Neuronal stem cell (in vitro differentiated cells): ENCODE measurements at places on chromosomes 6 and 20.

- no peak for DNase-seq
These were observed 20.5 kb upstream of the DEFB115 start for GRCh38 chr20:31236953-31237352.

GRCh38 chr6:170456886-170457698 is 96.0 kb downstream of the PSMB1 start:
- no peak for DNase-seq

GRCh38 chr6:23395381-23395780 is 730.6 kb upstream of the NRSN1 start:
- DNase-seq, result no peak

DNA sequence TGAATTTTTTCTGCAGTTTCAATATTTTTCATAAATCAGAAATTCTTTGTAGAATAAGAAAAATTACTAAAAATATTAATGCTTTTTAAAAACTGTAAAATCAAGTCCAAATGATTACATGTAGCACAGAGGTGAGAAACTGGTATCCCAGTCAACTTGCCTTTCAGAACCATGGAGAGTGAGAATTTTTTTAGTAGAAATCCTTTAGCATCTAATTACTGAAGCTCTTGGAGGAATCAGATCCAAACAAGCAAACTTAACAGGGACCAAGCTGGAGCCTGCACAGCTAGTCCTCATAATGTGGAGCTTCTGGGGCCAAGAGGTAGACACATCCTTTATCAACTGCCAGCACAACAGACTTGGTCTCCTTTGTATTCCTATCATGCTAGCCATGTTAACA is 724.5 kb downstream of the TFAP2A start:
- DNase-seq, result no peak

- no peak for DNase-seq
These were observed 7.1 kb downstream of the CSNK2A1 start for GRCh38 chr20:536426-537010.

GRCh38 chr6:52352239-52353018 is 9.5 kb upstream of the PAQR8 start:
- DNase-seq, result no peak

- DNase-seq, result no peak
These were observed 19.3 kb upstream of the NCR2 start for GRCh38 chr6:41315943-41316620.

DNA sequence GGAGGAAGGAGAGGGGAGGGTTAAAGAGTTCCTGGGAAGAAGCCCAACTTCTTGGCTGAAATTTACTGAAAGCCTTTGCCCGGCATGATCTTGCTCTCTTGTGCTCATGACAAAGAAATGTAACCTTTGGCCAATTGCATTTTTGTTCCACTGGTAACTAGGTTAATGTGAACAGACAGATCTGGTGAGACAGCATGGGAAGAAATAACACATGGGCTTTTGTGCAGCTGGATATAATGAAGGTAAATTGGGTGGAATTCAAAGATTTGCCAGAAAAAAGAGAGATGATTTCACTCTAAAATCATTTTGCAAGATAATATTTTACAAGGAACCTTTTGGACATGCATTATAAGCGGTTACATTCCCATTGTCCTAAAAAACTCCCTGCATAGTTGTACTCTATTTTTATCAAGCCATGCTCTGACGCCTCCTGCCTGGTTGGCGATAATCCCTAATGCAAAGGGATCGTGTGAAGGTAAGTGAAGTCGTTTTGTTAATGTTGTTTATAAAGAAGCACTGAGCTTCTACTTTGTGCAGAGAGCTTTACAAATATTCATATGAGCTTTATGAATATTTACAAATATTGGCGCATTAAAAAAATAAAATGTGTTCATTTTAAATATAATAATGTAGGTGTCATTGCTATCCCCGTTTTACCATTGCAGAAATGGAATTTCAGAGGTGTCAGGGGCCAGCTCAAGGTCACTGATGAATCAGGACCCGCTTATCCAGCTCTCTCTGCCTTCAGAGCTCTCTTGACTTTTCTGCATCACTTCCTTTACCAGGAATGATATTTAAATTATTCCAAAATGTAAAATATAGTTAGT is 161.3 kb upstream of the AGPAT4 start:
- DNase-seq, result no peak

GRCh38 chr6:148217921-148218320 is 124.7 kb upstream of the SASH1 start:
- DNase-seq, result no peak

DNA sequence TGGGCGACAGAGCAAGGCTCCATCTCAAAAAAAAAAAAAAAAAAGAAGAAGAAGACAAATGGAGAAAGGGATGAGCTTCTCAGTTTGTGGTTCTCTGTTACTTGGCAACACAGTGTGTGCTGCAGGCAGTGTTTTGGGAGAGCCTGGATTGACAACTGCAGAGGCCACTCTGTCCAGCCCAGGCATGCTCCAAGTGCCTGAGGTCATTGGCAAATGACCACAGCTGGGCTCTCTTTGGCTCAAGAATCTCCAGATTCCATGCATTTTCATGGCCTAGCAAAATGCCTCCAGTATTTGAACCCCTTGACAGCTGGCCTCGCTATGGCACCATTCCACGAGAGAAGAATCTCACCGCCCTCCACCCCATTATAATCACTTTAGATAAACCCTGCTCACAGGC is 126.2 kb downstream of the ANKRD60 start:
- no peak for DNase-seq

GRCh38 chr6:142172758-142173157 is 25.7 kb downstream of the VTA1 start:
- DNase-seq, result no peak

DNA sequence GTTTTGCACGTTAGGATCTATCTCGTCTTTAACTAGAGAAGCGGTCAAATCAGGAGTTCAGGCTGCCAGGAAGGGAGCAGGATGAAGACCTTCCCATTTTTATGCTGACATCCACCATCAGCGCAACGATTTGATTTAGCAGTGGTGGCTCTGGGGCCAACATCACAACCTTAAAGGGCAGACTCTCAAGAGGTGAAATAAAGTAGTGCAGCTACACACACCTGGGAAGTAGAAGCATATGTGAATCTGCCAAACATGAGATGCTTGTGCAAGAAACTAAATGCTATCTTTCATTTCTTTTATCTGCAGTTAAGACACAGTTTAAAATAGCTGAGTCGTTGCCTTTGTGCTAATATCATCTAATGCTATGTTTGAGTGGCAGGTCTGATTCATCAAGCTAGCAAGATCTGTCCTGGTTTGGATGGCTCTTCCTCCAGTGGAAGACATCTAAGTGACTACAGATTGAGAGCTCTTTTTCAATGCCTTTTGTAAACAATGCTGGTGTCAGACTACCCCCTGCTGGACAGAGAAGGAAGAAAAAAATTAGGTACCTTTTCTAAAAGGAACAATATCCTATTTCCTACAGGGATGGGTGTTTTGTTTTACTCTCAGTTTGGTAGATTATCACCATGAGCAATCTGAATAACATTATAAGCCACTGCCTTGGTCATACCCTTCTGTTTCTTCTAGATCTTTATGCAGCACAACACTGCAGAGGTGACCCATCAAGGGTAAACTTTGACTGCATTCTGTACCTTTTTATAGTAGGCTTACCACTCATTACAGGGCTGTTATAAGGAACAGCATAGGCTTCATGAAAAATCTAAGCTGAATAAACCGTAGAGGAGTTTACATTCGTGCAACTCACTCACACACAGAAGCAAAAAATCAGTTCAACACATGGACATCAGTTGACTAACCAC is 171.6 kb upstream of the FBXL4 start:
- peak; percentile 62 for DNase-seq
